Muscle of arm (tissue), 14 donors: ENCODE measurements at places on chromosomes 11 and 22.
A peak's percentile ranks its signal among the peaks of the same experiment; 100 is the strongest.

GRCh38 chr11:7639643-7640025 is 33.7 kb downstream of the CYB5R2 start:
- no peak for DNase-seq

- peak; percentile 84 for DNase-seq
These were observed 21.2 kb downstream of the SCGB1A1 start for GRCh38 chr11:62439785-62440602.

DNA sequence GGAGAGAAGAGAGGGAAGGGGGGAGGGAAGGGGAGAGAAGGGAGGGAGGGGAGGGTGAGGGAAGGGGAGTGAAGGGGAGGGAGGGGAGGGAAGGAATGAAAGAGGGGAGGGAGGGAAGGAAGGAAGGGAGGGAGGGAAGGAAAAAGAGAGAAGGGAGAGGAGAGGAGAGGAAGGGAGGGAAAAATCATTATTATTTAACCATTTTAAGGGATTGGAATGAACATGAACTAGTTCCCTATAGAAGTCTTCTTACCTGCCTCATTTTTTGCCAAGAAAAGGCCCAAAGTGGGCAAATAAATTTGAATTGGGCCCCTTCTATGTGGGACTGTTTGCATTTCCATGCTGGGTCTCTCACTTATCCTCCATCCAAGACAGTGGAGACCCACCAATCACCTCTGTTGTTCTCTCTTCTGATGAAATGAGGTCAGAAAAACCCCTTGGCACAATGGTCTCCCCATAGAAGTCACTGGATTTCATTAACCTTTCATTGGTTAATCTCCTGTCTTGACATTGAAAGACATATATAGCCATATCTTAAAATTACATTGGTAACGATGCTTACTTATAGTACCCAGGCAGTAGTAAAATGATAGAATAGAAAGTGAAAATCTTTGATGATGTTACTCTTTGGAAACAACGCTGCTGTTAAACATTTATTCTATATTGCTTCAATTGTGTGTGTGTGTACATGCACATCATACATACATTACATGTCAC is 80.1 kb upstream of the ASPHD2 start:
- DNase-seq, result no peak

- DNase-seq, result no peak
These were observed 6.1 kb downstream of the MIAT start for GRCh38 chr22:26663374-26663923.

- DNase-seq, result no peak
These were observed 94.2 kb downstream of the ABTB2 start for GRCh38 chr11:34263441-34264091.

GRCh38 chr11:66001942-66002647 is at the start of the genes BANF1 and EIF1AD:
BANF1 (plus strand) TSS chr11:66002503; CDS start chr11:66003251, 748 bp downstream.
EIF1AD (minus strand) TSS chr11:66002157; CDS start chr11:66000389, 1,768 bp downstream.
- DNase-seq, result peak; percentile 99

- DNase-seq, result no peak
These were observed 4.4 kb upstream of the PGAP2 start for GRCh38 chr11:3803726-3804495.

DNA sequence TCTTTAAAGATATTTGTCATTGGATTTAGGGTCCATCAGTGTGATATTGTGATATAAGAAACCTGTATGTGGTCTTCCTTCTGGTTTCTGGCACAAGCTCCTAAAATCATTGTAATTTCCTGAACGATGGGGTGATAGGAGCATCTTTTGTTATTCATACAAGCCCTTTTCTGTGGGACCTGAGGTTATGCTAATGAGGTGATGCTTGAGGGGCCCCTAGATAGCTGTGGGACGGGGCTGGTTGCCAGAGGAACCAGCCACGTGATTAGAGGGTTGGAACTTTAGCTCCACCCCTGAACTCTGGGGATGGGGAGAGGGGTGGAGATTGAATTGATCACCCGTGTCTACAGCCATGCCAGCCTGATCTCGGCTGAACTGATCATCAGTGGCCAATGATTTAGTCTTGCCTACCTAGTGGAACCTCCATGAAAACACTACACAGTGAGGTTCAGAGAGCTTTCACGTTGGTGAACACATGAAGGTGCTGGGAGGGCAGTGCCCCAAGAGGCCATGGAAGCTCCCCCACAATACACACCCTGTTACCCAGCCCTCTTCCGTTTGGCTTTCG is 62.8 kb downstream of the BCR start:
- no peak for DNase-seq

GRCh38 chr11:78069465-78069864 is 5.8 kb downstream of the THRSP start:
- DNase-seq, result no peak

DNA sequence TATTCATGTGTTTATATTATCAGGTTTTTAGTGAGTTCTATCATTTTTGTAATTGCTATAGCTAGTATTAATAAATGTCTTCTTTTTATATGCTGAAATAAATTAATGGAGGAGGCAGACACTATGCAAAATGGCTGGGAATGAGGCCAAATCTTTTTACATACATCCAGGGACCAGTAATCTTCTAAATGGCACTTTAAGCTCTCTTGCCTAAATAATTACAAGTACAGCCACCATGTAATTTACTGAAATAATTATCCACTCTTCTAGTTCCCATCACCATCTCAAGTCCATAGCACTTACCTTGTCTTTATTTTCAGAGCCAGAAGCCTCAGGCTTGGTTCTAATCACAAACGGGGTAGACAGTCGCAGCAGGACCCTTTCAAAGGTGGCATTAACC is 79.1 kb downstream of the GUCY1A2 start:
- no peak for DNase-seq

DNA sequence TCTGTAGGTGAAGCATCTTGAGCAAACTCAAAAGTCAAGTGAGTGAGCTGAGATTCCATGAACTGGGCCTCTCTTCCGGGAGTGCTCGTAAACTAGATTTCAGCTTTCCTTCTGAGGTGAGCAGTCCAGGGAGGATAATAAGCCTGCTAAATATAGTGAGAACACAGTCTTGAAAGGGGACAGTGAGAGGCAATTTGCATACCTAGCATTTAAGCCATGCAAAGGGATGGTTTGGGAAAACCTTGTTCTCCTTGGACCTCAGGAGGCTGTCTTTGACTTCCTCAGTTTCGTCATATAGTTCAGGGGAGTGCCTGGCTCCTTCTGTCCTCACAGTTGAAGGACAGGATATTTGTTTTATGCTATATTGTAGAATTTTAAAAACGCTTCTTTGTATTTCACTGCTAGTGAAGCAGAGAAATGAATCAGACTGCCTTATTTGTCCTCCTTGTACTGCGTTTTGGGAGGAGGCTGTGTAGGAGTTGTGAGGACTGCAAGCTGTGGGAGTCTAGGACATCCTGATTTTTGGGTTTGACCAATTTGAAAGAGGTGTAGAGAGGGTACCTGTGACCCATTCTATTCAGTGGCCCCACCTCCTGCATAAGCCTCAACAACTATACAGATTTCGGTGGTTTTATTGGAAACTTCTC is 11.0 kb upstream of the SORL1-AS1 start:
- DNase-seq, result no peak

DNA sequence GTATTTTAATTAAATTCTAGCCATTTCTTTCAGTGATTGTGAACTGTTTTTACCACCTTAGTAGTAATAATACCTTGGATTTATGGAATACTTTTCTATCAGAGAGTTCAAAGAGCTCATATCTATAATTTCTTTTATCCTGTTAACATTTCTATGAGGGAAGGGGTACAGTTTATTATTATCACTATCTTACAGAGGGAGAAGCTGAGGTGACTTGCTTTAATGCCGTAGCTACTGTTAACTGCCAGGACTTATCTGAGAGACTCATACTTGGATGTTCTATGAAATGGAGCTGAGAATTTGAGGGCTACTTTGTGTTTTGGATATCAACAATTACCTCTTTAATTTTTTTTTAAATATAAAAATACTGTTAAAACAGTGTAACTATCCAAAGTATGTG is 3.3 kb downstream of the REXO2 start:
- DNase-seq, result no peak

- DNase-seq, result no peak
These were observed 74.0 kb upstream of the PHF21B start for GRCh38 chr22:45083659-45084305.

DNA sequence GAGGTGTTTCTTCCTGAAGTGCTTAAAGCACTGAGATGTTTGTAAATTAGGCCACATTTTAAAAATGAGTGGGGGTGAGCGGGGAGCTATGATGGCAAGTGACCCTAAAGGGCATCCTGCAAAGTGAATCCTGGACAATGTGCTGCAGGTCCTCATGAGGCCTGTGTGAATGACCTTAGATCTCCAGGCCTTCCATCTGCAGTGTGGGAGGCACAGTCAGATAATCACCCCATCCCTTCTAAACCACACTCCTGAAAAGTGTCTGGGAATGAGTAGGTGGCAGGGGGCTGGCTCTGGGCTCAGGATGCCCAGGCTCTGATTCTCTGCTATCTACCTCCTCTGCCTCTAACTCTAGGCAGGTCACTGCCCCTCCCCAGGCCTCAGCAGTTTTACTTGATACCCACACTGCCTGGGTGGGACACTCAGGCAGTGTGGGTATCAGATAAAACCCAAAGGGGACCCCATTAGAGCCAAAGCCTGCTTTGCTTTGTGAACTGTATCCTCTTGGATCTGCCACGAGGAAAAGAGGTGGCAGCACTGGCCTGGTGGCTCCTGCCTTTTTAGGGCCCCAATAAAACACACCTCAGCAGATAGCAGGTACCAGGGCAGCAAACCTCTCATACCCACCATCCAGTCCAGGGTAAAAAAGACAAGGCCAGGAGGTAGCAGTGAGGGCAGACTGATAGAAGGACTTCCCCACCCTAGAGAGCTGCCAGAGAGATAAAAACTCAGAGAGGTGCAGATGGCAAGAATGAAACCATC is 10.5 kb downstream of the STARD10 start:
- DNase-seq, result no peak

- no peak for DNase-seq
These were observed 149.1 kb upstream of the E2F8 start for GRCh38 chr11:19389787-19390303.

DNA sequence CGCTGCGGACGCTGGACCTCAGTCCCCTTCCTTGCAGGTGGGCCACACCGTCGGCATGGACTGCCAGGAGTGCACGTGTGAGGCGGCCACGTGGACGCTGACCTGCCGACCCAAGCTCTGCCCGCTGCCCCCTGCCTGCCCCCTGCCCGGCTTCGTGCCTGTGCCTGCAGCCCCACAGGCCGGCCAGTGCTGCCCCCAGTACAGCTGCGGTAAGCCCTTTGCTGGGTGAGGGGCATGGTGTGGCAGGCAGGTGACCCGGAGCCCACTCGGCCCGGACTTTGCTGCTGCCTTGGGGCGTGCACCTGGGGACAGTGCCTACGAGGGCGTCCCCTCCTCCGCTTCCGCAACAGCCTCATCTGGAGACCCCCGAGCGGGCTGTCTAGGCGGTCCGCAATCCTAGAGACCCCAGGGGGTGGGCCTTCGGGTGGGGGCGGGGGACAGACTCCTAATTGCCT is 25.4 kb upstream of the MUC5B start:
- no peak for DNase-seq

DNA sequence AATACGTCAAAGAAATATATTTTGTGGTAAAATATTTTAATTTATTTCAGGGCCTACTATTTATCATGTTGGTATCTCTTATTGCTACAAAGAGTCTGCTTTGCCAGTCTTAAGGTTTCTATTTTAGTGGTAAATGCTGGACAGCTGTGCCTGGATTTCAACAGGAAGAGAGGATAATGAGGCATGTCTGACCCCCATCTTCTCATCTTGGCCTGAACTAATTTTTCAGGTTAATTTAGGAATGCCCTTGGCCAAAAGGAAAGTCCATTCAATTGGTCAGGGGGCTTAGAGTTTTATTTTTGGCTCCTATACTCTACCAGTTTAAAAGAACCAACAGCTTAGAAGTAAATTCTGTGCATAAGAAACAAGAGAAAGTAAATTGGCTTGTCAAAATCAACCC is 428.2 kb downstream of the LUZP2 start:
- no peak for DNase-seq

DNA sequence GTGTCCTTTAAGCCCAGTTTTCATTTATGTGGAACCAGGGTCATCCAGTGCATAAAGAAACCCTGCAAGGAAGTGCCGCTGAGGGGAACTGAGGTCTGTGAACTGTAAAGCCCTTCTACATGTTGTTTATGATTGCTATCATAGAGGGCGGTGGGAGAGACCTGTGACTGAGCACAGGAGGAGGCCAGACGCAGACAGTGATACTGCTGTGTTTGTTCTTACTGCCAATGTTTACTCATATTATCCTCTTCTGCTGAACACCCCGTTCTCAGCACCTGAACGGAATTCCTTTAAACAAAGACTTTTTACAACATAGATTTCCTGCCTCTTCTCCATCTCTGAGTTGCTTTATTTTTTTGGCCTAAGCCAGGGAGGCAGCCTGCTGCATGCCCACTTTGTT is 967 bp upstream of the GALNT18 start:
- DNase-seq, result no peak

DNA sequence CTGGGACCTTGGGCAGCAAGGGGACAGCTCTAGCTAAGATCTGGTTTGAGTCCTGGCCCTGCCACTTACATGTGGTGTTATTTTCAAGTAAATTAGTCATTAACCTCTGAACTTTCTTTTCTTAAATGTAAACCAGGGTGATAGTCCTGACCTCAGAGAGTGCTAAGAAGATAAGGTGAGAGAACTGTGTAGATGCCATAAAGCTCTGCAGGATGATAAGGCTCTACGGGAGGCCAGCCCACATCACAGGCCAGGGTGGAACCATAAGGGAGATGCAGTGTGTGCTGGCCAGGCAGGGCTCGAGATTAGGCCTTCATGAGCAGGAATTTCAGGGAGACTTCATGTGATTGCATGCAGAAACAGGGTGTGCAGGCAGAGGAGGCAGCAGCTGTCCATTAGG is 24.2 kb downstream of the NECTIN1 start:
- DNase-seq, result no peak

GRCh38 chr11:27619763-27620335 is 80.4 kb downstream of the BDNF start:
- DNase-seq, result peak; percentile 14
